ENCODE measurements at places on chromosomes 16 and 17.
A peak's percentile ranks its signal among the peaks of the same experiment; 100 is the strongest.

GRCh38 chr17:42980274-42980765 is at the start of gene RUNDC1:
Gene RUNDC1, plus strand, starts transcription at chr17:42980565. Its CDS starts 12 bp downstream, at chr17:42980577.
- DNase-seq: peak; percentile 91

GRCh38 chr16:49488336-49488735 is 114.7 kb downstream of the C16orf78 start:
- DNase-seq: no peak

DNA sequence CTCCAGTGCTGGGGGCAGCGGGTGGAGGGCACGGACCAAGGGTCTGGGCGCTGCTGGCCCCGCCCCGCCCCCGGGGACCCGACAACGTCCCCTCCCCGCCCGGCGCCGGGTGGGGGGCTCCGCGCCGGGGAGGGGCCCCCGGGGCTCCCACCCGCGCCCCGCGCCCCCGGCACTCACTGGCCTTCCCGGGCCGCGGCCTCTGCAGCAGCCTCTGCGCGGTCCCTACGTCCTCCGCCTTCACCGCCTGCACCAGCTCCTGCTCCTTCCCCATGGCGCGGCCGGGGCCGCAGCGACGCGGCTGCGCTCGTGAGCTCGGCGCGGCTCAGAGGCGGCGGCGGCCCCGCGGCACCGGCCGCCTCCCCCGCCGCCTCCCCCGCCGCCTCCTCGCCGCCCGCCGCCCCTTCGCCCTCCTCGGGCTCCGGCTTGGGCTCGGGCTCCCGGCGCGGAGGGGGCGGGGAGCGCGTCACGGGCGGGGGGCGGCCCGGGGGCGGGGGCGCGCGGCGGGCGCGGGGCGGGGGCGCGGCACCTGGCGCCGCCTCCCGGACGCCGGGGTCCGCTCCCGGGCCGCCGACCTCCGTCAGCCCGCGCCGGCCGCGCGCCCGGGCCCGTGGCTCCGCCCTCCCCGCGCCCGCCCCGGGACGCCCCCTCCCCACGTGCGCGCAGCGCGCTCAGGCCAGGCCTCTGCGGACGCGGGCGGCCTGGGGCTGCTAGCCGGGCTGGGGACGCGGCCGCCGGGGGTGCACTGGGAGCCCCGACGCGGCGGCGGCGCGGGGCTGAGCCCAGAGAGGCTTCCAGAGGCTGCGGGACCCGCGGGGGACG is at the start of gene CASKIN1:
Gene CASKIN1, minus strand, starts transcription at position 444 of the 819 bp plus-strand sequence. Its CDS starts 173 bp downstream, at position 271.
- DNase-seq: no peak

GRCh38 chr16:88635671-88636319 is 2.6 kb upstream of the IL17C start:
- no peak for DNase-seq

GRCh38 chr17:53462393-53462811 is 360.3 kb upstream of the KIF2B start:
- no peak for DNase-seq

DNA sequence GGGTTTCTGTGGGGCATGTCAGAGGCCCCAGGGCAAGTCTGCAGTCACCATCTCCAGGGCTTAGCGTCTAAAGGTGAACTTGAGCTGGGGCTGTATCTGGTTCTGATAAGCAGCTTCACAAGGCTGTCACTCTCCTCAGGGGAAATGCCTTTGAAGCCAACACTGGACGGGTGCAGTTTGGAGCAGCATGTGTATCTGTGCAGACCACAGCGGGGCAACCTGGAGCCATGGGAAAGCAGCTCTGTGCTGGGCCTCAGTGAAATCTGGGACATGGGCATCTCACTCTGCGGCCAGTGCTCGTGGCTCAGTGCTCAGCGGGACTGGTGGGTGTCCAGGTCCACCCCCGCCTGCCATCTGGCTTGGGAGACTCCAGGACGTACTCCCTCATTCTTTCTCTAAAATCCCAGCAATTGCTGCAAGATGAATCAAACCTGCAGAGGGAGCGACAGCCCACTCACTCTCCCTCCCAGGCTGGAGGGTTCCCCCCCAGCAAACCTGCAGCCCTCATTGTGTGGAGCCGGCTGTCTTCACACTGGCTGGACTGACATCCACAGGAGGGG is 63.5 kb downstream of the PRMT7 start:
- DNase-seq: no peak

- no peak for DNase-seq
Observed at GRCh38 chr16:77794586-77794985, 6.2 kb downstream of the VAT1L start.

GRCh38 chr17:42647778-42648177 is 11.3 kb upstream of the TUBG2 start:
- DNase-seq: no peak

DNA sequence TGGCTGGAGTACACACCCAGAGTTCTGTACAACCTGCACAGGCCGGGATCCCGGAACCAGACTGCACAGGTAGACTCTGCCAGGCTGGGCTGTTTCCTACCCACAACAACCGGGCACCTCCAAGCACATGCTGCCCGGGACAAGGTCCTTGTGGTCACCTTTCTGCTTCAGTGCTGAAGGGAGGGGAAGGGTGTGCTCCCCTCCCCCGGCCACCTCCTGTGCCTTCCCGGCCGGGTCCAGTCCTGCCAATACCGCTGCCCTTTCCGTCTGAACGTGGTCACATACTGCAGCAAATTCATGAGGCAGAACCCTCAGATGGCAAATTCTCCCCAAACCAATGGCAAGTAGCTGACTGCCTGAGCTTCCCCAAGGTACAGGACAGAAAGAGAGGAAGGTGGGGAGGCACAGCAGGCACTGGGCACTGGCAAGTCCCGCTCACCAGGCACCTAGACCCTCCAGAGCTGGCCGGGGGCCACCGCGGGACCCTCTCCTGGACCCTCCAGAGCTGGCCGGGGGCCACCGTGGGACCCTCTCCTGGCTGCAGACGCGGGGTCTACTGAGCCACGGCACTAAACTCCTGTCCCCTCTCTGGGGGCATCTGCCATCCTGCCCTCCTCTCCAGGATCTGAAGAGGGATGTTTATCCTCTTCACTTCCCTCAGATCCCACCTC is 22.8 kb downstream of the SLC43A2 start:
- no peak for DNase-seq

DNA sequence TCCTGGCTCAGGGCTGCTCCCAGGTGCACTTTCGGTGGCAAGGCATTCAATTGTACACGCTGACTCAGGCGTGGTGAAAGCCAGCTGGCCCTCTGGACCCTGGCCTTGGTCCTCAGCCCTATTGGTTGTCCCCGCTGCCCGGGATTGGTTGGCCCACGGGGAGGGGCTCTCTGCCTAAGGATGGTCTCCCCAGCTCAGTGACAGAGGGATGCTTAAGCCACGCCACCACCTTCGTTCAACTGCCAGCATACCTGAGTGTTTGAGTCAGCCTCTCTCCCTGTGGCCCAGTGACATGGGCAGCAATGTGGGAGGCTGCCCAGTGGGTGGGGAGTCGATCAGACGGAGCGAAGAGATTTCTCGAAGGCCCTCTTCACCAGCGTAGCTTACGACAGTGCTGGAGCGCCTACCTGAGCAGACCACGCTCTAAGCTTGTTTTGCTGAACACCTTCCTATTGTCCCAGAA is 30.3 kb downstream of the IRF8 start:
- DNase-seq: no peak

DNA sequence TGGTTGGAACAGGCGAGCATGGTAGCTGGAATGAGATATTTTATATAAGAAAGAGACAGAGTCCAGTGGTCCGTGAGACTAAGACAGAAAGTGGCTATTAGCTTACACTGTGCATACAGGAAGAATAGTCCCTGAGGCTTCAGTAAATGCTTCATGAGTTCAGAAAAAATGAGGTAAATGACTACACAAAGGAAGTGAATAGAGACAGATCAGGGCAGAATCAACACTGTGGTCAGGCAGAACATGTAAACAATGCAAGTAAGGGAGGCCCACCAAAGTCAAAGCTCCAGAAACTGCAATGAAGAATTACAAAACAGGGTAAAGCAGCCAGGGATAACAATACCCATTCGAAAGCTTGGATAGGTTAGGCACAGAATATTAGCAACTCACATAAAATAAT is 4.8 kb downstream of the ABCA10 start:
- no peak for DNase-seq

- no peak for DNase-seq
Observed at GRCh38 chr16:8720080-8720966, 45.9 kb downstream of the ABAT start.

DNA sequence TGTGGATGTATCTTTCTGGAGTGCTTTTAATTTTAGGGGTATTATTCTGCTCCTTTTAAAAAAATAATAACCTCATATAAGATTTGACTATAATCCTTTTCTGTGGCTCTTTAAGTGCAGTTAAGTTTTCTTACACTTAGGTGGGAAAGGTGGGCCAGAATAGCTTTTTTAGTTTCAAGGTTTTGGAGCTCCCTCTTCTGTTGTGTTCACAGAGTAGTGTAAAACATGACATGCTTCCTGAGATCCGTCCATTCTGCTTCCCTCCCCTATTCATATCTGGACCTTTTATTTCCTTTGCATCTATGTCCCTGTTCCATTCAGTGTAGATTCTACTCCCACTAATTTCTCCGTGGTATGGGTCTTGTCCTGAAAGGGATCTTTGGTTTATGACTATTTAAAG is 12.8 kb downstream of the LRRC36 start:
- DNase-seq: no peak

- DNase-seq: peak; percentile 11
Observed at GRCh38 chr16:26672206-26672605, 394.5 kb upstream of the C16orf82 start.

- no peak for DNase-seq
Observed at GRCh38 chr16:10989559-10989958, 45.2 kb downstream of the CLEC16A start.

DNA sequence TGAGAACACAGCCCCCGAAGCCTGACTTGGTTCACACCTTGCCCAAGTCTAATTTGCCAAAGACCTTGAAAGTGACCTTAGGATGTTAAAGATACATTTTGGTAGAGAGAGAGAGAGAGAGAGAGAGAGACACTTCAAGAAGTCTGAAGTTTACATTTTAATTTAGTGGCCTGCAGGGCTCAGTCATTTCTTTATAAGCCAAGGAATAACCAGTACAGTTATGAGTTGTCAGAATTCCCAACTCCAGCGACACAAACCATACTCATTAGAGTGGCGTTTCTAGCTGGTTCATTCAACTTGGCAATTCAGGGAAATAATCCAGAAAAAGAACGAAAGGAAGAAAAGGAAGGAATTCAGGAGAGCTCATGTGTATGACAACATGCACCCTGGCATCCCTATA is 204.1 kb downstream of the CCDC182 start:
- DNase-seq: no peak

GRCh38 chr16:87897521-87898505 is 28.5 kb upstream of the SLC7A5 start:
- peak; percentile 22 for DNase-seq
